ENCODE measurements at places on chromosomes 6 and 20.

DNA sequence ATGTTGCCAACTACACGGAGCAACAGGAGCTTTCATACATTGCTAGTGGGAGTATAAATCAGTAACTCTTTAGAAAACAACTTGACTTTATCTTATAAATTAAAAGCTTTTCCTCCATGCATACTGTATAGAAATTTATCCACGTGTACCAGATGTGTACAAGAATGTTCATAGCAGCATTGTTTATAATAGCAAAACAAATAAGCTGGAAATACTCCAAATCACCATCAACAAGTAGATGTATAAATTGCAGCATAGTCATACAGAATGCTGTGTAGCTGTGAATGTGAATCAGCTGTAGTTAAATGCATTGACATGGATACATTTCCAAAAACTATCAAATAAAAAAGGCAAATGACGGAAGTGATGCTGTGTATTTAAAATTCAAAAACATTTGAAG lies 6.0 kb downstream of the PSMF1 start:
- no peak for DNase-seq

DNA sequence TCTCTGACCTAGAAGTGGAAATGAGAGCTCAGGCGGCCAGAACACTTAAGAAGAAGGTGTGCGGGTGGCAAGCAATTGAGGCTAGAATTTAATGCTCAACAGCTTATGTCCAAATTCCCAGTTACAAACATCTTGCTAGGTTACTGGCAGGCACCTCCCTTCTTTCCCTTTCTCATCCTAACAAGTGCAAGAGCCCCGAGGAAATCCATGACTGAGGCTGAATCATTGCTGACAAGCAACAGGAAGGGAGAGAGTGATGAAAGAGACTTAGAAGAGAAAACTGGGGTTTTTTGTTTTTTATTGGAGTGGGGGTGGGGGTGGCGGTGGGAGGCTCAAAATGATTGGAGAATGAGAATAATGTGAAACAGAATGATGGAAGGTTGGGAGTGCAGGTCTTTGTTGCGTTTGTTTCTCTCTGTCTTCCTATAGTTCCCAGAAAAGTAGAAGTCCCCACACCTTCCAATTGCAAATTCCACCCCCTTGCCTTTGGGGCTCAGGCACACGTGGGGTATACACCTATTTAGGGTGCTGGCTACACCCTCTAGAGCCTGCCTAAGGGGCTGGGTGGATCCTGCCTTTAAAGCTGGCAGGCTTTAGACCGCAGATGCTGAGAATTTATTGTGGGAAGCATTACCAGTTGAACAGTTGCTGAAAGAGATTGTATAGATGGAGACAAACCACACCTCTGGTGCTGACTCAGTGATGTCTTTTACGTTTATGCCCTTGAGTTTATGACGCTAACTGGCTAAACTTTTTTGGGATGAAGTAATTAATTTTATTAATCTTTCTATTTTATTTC lies 1.4 kb downstream of the FAM83B start:
- no peak for DNase-seq

DNA sequence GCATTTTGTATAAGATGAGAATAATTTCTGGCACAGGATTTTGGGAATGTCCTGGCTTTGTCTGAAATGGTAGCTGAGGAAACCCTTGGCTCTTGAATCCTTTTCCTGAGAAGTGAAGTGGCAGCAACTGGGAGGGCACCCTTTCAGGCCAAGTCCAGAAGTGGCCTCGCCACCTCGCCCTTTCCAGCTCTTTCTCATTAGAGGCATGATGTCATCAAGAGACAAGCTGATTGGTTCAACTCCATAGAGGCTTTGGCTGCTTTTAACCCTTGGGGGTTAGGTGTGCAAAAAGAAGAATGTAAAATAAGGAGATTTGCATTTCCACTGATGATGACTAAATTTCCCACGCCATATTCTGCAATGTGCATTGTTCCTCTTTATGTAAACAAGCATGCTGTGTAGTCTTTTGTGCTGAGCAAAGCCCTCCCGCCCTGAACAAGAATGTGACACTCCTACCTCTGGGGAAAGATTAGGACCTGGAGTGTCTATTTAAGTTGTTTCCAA lies 116.5 kb downstream of the TCP11 start:
- no peak for DNase-seq

DNA sequence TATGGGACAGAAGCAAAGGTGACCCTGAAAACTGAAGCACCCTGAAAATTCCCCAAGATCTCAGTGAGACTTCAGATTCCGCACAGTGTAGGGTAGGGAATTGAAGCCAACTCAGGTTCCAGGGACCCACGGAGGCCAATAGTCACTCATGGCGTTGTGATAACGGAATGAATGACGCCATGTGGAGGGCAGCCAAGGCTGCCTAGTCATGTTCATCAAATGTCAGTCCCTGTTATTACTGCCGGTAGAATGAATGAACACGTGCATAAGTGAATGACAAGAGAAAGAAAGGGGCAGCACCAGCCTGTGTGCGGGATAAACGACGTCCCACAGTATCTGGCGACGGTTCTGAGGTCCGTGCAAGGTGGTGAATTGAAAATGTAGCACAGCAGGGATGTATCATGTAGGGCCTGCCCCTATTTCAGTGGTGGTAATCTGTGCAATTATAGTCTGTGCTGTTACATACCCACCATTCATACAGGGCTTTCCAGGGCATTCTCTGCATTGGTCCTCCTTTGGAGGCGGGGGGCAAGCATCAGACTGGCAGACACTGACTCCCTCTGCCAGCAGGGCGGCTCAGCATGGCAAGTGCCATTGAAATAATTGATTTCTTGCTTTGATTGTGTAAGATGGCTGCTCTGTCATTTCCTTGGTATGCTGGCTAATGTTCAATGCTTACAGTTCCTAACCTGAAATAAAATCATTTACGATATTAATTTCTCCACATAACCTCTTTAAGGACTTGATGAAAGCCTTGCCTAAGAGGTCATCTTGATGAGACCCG lies 386.9 kb downstream of the CDH4 start:
- no peak for DNase-seq

DNA sequence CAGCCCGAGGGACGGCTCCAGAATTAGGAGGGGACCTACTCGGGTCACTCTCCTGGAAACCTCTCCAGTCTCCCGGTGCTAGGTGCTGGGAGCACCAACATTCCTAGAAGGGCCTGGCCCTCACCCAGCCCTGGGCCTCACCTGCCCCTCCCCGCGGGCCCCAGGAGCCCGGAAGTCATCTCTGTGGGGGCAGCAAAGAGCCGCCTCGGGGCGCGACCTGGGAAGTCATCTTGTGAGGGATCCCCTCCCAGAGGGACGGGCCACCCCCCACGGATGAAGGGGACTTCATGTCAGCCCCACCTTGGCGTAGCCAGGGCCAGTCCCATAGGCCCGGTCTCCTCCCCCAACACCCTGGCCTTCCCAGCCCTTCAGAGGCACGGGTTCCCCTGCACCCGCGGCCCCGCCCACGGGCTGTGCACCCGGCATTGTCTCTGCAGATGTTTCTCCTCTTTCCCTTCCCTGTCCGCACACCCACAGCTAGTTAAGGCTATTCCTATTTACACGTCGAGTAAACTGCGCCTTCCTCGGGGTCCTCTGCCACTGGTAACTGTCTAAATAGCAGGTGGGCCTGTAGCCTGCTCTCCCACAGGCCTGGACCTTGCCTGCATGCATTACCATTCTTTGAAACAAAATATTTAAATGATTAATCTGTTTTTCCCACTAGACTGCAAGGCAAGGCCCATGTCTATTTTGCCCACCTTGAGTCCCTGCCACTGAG lies 896 bp upstream of the RNASET2 start:
- DNase-seq = no peak

DNA sequence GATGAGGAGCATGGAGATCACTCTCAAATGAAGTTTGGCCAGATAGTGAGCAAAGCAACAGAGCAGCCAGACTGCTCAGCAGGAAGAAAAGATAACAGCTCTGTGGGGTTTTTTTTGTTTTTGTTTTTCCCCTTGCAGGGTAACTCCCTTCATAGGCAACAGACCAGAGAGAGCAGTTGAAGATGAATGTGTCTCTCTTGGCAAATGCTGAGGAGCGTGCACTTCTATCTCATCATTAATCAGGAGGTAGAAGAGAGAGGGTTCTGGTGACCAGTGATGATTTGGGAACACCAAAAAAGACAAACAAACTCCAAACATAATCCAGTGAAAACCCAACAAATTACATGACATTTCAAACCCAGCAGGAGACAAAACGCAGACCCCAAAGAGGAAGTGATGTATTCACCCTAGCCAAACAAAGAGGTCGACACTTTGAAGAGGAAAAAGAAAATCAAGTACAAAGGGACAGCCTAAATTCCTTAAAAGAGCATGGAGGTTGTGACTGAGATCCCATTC lies 66.2 kb upstream of the RREB1 start:
- DNase-seq = no peak

DNA sequence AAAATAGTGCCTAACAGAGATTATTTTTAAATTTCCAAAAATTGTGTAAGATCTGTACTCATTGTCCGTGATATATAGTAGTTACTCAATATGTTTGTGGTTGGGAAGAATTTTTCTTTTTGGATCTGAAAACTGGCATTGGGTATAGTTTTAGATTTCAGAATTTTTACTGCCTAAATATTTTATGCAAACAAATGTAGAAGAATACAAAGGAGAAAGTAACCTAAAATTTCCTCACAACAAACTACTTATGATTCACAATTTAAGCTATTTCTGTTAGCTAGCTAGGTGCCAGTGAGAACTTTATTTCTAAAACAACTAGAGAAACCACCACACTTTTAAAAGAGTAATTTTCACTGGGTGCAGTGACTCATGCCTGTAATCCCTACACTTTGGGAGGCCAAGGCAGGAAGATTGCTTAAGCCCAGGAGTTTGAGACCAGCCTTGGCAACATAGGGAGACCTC lies 38.8 kb downstream of the SESN1 start:
- no peak for DNase-seq

Measured in SIG-M5 (cell line).